ENCODE measurements at places on chromosomes 11 and 22.

- no peak for DNase-seq
Observed at GRCh38 chr11:29009426-29009825, 901.2 kb downstream of the METTL15 start.

DNA sequence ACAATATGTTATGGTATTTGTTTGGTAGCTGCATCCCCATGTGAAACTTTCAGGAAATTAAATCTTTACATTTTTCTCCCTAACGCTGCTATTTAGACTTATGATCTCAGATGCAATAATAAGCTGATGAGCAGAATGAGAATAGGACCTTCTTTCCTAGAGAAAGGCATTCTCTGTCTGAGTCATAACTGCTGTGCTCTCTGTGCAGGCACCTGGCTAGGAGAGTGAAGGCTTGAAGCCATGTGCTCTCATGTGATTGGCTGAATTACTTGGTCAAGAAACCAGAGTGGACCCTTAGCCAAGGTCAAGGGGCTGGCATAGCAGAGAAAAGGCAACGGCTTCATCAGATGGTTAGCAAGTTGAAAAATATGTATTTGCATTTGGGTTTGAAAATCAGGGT, 185.0 kb downstream of the ADAMTS15 start:
- DNase-seq, result no peak

DNA sequence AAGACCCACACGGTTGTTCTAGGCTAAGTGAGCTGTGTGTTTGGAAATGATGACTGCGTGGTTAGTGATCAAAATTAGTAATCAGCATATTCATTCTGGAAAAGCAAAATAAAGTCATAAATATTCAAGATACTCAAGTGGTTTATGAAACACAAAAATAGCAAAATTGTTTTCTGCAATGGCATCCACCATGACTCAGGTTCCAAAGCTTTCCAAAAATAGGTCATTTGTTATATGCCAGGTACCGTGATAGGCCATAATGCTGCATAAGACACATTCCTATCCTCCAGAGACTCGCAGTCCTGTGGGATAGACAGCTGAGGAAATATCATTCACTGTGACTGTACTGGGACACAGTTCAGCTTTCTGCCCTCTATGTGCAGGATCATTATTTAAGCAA, 2.4 kb upstream of the ATL3 start:
- no peak for DNase-seq

GRCh38 chr11:78170874-78171549, 17.4 kb downstream of the KCTD21 start:
- DNase-seq, result no peak

DNA sequence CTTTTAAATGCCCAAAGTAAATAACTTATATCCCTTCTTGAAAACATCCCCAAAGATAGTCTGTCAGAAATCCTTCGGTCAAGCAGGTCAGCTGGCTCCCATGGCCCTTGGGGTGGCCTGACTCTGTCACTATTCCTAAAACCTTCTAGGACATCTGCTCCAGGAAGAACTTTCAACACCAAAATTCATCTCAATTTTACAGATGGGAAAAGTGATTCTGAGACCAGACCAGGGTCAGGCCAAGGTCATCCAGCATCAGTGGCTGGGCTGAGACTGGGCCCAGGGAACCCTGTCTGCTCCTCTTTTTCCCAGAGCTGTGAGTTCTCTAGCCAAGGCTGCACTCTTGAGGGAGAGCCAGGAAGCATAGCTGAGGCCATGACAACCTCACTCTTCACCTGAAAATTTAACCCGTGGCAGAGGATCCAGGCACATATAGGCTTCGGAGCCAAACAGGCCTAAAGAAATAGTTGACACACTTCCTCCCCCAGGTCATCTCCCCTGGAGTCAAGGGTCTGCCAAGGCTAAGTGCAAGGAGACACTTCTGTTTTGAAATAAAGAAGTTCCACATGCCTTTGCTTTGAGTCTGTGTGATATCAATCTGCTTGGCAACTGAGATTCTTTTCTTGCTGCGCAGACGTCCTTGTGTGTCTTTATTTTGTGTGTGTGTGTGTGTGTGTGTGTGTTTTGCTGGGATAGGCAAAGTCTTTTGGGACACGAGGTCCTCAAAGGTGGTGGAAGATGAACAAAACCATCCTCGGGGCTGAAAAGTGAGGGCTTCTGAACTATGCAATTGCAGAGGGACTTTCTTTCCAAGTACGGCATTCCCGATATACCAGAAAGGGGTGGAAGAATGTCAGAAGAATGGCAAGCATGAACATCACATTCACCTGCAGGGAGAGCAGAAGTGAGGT, 16.8 kb upstream of the PRG2 start:
- DNase-seq, result no peak

DNA sequence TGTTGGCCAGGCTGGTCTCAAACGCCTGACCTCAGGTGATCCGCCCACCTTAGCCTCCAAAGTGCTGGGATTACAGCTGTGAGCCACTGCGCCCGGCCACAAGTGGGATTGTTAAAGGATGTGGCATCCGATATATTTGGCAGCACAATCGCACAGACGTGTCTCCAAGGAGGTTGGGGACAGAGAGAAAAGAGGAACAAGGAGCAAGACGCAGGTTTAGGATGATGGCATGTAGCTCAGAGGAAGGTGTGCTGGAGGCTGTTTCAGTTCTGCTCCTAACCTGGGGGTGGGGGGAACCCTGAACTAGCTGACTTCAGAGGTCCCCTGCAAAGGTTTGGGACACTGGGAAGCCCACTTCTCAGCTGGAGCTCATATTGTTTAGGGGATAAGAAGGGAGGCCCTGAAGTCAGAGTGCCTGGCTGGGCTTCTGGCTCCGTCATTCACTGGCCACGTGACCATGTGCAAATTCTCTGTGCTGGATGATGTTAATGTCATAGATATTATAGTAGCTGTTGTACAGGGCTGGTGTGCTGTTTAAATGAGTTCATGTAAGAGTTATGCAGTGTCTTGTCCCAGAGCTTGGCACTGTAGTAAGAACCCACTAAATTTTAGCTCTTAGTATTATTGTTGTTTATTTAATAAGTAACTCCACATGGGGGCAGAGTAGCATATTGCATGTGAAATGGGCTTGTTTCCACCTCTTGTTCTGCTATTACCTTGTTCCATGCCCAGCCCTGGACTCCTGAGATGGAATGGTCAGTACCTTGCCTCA, 129.7 kb downstream of the ST3GAL4 start:
- no peak for DNase-seq

DNA sequence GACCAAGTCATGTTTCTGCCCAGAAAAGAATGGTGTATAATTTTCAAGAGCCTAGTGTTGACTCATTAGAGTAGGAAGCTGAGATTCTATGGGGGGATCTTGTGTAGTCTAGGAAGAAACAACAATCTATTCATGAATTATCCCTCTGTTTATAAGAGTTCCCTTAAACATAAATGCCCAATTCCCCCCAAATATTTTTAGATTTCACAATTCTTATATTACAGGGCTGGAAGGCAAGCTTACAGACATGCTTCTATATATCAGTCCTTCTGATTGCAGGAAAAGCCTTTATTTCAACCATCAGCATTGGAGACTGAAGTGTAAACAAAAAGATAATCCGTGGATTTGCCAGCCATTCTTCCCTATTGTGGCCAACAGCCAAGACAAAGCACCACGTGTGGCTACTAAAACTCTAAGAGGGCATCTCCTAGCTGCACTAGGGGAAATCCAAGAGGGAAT, 71.4 kb downstream of the NAT10 start:
- no peak for DNase-seq

DNA sequence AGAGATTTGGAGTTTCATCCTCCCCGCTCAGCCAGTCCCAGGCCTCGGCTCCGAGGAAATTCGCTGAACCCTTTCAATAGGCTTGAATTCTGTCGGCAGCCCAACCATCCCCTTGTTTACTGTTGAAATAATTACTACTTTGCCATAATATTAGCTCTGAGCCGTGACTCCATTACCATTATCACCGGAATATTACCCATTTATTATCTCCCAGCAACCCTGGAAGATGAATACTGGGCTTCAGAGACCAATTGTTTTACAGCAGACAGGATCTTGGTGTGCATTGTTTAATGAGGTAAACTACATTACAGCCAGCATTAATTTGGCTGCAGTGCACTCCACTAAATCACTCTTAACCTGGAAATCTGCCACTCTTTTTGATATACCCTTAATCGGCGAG, 867.4 kb downstream of the NTM start:
- DNase-seq, result no peak

DNA sequence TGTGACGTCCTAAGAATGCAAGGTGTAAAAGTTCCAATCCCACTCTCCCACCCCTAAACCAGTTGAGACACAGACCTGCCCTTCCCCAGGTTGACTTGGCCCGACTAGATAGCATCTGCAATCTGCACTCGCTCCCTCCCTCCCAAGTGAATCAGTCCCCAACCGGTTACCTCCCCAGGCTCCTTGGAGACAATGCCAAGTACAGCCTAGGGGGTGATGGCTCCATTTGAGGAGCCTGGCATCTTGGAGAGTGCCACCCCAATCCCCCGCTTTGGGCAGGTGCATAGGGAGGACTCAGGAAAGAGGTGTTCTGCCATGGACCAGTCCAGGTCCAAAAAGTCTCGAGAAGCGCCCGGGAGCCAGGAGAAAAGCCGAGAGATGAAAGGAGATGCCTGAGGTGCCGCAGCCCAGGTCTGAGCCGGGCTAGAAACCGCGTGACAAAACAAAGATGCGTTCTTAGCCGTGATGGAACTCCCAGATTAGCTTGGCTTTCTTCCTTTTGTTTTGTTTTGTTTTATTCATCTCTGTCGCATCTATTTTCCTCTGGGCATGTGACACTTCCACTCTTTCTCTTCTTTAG, 18.7 kb upstream of the SNX32 start:
- DNase-seq, result no peak

GRCh38 chr11:114447892-114448291, 8.6 kb downstream of the REXO2 start:
- no peak for DNase-seq

GRCh38 chr11:71426413-71426812, 21.8 kb downstream of the DHCR7 start:
- no peak for DNase-seq

DNA sequence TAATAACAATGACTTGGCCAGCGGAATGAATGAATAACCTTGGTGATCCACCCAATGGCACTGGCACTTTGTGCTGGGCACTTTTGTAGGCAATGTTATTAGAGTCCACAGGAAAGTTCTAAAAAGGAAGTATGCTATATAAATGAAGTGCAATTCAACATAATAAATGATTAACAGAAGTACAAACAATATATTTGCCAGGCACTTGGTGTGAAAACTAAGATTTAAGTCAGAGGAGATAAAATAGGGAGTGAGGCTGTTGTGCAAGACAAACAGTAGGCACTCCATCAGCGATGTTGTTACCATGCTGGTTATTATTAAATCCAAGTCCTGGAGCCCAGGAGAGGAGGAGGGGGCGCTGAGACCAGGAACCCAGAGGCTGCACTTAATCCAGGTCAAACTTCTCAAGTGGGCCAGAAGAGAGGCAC, 173.8 kb downstream of the LARGE1 start:
- DNase-seq, result no peak

GRCh38 chr11:33320814-33321330, 63.7 kb downstream of the HIPK3 start:
- DNase-seq, result no peak

- DNase-seq, result peak; percentile 42
Observed at GRCh38 chr11:128039140-128040021, 548.0 kb downstream of the ETS1 start.

DNA sequence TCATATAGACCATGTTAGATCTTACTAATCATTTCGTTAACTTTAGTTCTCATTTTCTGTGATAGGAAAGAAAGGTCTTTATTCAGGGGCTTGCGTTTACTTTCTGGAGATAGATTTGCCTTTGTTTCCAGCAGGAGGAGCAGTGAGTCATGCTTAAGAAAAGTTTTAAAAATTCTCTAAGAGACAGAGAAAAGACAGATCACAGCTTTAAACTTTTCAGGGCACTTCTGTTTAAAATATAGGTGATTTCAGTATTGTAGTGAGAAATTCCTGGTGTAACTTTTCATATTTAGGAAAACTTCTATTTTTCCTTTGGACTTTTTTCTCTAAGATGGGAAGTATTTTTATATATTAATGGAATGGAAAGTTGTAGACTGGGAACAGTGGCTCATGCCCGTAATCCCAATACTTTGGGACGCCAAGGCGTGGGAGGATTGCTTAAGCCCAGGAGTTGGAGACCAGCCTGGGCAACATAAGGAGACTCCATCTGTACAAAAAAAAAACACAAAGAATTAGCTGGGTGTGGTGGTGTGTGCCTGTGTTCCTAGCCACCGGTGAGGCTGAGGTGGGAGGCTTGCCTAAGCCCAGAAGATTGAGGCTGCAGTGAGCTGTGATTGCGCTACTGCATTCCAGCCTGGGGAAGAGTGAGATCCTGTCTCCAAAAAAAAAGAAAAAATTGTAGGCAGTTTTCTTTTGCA, 60.3 kb downstream of the ATXN10 start:
- no peak for DNase-seq
